Stimulated activated CD8-positive, alpha-beta memory T cell treated with anti-CD3 and anti-CD28 coated beads, Interleukin-2, amount 100 ng/mL, for 48 hours (primary cell): ENCODE measurements at places on chromosomes 6 and 20.

DNA sequence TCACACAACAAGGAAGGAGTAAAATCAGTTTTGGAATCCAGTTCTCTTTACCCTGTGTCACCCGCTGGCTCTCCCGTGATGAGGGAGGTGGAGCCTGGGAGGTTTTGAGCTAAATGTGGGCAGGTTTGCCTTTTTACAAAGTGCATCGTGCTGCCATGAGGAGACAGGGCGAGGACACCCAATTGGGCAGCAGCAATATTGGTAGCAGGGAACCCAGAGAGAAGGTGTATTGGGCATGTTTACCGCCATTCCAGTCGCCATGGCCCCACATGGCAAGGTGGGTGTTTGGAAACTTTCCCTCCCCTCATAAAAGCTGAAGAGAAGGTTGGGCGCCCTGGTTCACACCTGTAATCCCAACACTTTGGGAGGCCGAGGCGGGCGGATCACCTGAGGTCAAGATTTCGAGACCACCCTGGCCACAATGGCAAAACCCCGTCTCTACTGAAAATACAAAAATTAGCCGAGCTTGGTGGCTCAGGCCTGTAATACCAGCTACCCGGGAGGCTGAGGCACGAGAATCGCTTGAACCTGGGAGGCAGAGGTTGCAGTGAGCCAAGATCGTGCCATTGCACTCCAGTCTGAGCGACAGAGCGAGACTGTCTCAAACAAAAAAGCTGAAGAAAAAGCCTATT, 3.5 kb upstream of the UBE2V1 start:
- no peak for DNase-seq

DNA sequence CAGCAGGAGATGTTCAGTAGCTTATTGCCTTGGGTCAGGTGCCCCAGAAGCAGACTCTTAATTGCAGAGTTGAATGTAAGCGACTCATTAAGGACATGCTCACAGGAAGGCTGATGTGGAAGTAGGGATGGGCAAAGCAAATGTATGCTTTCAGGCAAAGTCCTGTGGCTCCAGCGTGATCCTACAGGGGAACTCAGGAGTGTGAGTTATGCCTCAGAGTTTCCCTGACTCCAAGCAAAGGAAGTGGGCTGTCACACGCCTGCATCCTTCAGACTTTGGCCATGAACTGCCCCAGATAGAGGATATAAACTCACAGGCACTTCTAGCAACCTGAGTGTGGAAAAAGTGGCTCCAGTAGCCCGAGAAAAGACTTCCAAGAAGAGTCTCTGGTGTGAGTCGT, 64.9 kb upstream of the ZNF133 start:
- DNase-seq, result no peak

DNA sequence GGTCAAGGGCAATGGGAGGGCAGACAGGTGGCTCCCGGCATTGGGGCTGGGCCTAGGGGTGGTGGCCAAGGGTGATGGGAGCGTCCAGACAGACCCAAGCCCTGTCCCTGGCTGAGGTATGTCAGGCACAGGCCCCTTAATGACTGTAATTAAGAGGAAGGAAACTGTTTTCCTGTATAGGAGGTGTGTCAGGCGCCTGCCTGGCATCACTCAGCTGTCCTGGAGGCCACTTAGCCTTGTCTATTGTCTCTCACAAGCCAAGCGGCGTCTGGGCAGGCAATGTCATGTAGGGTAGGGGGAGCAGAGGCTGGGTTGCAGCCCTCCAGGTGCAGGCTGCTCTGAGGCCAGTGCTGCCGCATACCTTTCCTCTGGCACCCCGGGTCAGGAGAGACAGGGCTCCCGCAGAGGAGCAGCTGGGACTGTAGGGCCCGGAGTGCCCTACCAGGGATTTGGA, 3.9 kb upstream of the FAM83C start:
- DNase-seq, result no peak

GRCh38 chr6:39870950-39871349, 63.3 kb downstream of the MOCS1 start:
- no peak for DNase-seq

DNA sequence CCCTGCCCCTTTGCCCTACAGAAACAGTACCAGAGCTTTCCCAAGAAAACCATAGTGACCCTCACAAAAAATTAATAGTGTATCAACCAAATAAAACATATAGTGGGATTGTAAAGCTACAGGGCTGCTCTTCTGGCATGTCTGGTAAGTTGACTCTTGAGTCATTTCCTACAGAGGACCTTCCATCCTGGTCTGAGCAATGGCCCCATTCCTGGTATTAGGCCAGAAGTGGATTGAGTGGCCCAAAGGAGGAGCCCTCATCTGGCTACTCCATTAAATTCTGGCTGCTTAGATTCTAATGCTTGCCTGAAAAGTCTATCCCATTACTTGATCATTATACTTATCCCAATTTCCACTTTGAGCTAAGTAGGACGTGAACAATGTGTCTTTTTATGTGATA, 150.9 kb upstream of the HMGN3 start:
- no peak for DNase-seq

DNA sequence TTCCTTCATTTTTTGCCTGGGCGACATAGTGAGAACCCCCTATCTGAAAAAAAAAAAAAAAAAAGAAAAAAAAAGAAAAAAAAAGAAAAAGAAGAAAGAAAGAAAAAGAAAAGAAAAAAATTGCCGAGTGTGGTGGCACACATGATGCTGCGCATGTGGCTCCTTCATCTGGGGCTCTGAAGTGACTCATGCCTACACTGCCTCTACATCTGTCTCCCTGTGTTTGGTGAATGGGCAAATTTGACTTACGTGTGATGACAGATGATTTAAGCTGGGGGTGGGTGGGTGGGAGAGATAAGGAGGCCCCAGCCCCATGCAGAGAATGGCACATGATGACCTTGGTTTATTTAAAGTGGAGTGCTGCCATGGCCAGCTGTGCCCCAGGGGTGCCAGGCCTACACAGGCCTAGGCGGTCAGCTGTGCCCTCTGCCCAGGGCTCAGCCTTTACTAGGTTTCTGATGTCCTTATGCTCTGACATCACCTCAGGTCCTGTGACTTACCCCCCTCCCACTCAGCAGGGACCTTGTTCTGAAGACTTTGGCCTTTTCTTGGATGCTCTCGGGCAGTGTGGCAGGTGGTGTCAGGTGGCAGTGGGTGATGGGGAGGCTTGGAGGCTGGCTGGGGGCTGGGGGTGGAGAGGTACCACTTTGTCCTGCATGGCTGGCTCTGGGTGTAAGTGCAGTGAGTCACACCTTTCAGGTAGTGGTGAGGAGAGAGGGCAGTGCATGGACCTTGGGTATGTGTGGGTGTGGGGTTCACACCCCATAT, 41.1 kb downstream of the VEGFA start:
- no peak for DNase-seq

DNA sequence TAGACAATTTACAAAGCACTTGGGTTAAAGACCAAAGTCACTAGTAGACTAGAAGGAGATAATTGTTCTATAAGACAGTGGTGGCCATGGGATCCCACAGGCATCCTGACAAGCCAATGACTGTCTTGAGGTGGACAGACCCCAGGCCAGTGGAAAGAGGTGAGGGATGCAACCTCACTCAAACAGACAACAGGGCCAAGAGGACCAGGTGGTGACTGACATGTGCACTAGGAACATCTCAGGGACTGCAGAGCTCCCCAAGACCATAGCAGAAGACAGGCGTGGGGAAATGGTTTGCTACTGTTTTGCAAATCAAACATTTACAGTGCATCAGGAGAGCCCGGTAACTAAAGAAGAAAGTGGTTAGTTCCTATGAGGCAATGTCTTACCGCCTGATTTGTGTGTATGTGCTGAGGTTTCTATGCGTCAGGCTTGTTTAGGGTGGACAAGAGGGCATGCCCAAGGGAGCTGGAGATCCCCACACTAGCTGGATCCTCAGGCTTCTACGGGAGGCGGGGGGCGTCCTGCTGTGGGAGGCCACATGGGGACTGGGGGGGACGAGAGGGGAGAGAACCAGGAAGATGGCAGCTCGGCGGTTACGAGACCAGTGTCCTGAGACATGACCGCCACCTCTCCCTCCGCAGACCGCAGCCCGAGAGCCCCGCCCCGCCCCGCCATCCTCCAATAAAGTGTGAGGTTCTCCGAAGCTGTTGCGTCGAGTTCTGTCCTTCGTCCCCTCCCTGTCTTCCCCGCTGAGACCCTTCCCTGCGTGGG, 623 bp upstream of the MRPS26 start:
- peak; percentile 75 for DNase-seq

DNA sequence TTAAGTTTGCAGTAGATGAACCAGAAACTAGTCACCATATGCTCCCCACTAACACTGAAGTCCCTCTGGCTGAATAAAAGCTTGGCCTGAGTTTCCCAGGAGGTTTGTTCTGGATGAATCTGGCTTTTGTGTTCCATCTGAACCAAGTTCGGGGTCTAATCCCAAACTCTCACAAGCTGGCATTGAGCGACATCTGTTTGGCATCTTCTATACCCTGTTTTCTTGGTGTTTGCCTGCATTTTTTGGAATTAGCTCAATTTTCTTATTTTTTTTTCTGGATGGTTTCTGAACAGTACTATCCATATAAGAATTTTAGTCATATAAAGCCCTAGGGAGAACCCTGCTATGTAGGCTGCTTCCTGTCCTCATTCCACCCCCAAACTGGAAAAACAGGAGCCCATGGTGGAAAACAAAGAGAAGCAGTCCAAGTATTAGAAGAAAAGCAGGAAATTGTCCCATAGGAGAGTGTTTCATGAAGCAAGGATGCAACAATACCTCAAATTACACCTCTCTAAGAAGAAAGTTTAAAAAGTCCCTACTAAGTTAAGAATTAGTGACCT, 737.1 kb downstream of the DHX35 start:
- DNase-seq, result no peak

- no peak for DNase-seq
Measured at GRCh38 chr20:3595541-3595940, 67.7 kb downstream of the GFRA4 start.

GRCh38 chr6:112485827-112486212, 138.7 kb downstream of the RFPL4B start:
- DNase-seq, result no peak

- no peak for DNase-seq
Measured at GRCh38 chr6:56025795-56026194, 150.4 kb upstream of the BMP5 start.

DNA sequence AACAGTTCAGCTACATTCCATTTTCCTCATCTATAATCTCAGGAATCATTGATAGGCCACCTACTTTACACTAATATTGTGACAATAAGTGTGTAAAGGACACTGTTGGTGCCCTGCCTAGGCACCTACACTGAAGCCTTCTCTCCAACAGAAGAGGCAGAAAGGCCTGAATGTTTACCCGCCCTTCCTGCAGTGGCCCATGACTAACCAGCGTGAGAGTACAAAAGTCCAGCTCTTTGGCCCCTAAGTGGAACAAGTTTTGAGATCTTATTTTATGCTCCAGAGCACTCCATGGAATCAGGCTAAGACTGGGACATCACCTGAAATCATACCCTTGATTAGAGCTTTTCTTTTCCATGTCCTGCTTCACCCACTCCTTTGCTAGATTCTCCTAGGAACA, 359.7 kb downstream of the ARHGAP18 start:
- DNase-seq, result no peak

DNA sequence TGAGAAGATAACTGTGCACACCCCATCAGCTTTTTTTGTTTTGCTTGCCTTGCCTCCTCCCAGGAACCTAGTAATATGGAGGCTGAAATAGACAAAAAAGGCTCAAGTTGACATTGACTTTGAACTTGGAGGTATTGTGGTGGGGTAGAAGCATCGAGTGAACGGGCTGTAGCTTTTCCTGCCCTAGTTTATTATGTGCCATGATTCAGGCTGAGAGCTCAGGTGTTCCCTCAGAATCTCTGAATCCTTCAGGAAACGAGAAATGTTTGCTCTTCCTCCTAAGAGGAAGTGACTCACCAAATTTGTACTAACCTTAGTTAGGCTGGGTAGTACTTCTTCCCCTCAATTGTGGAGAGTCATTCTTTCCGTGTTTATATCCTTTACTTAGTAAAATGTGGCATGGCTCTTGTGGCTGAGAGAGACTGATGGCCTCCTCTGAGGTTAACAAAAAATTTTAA, 98.8 kb downstream of the SASH1 start:
- no peak for DNase-seq

DNA sequence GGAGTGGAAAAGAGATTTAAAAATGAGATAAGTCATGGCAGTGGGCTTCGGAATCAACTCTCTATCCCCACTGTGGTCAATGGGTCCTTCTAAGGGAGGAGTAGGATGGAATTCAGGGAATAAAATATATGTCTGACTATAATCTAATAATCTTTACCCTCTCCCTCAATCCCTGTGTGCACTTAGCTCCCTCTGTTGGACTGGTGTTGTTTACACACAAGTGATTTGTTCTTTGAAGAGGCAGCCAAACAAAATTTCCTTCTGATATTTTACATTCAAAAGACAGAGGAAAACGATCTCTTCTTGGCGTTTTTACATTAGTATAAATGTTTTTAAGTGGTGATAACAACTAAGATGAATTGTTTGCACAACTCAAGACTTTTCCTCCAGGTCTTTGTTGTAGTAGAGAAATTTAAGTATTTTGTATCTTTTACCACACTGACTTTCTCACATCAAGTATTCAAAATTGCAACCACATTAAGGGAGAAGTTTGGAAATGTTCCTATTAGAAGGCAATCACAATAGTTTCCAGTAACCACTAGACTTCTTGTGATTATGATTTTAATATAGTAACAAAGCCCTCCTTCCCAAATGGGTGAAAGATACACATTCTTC, 317.8 kb downstream of the CENPW start:
- no peak for DNase-seq

DNA sequence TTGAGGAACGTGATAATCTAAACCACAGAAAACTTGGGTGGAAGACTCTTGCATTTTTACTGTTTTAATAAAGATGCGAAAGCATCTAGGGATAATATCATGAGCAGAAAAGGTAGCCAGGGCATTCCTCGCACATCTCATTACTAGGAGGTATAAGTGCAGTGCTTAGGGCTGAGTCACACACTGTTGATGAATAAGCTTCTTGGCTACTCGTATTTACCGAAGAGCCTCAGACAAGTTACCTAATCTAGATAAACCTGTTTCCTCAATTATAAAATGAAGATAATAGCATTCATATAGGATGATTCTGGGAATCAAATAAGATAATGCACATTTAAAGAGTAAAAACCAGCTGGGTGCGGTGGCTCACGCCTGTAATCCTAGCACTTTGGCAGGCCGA, 780 bp upstream of the KIAA0319 start:
- DNase-seq, result no peak

- DNase-seq, result no peak
Measured at GRCh38 chr6:44111434-44112417, 15.5 kb downstream of the MRPL14 start.

- no peak for DNase-seq
Measured at GRCh38 chr6:72724545-72724944, 102.7 kb downstream of the KCNQ5 start.

- DNase-seq, result no peak
Measured at GRCh38 chr20:603116-603640, 6.9 kb downstream of the TCF15 start.

- DNase-seq, result peak; percentile 14
Measured at GRCh38 chr6:25137916-25138232, 141.3 kb upstream of the CARMIL1 start.

- no peak for DNase-seq
Measured at GRCh38 chr6:167553736-167554119, 228.8 kb downstream of the TTLL2 start.

- no peak for DNase-seq
Measured at GRCh38 chr20:62217913-62218773, 1.9 kb downstream of the HRH3 start.
